ENCODE measurements at places on chromosomes 3 and 15. TPM values are rescaled to one million over a fixed set of nuclear protein-coding genes. Genes with fewer than 3 reads are reported as not detected.

DNA sequence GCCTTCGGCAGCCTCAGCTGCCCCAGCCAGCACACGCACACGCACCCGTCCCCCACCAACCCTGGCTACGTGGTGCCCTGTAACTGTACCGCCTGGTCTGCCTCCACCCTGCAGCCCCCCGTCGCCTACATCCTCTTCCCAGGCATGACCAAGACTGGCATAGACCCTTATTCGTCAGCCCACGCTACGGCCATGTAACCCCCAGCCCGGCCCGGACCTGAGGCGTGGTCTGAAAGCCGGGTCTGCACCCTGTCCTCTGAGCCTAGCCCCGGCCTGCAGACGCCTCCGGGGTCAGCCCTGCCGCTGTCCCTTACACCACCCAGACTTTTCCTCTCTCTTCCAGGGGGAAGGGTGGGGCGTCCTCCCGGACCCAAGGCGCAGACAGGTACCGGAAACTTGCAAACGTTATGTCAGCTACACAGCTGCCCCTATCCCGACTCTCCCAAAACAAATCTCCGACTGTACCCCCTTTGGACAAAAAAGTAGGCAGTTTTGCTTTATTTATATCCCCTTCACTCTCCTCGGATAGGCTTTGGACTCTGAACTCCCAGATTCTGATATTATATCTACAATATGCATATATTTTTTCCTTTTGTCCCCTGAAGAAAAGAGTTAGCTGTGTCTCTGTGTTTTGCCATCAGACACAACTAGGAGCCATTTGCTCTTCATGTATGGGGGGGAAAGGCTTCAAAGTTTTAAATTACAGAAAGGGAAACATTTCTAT, 1.4 kb downstream of the SOX14 start:
- no peak for DNase-seq

Gene PAK6
- total RNA-seq, result 0.31 TPM

GRCh38 chr3:50241713-50242380, 5.8 kb downstream of the GNAI2 start:
- no peak for DNase-seq

Gene SHC4
- total RNA-seq, result 74.2 TPM

DNA sequence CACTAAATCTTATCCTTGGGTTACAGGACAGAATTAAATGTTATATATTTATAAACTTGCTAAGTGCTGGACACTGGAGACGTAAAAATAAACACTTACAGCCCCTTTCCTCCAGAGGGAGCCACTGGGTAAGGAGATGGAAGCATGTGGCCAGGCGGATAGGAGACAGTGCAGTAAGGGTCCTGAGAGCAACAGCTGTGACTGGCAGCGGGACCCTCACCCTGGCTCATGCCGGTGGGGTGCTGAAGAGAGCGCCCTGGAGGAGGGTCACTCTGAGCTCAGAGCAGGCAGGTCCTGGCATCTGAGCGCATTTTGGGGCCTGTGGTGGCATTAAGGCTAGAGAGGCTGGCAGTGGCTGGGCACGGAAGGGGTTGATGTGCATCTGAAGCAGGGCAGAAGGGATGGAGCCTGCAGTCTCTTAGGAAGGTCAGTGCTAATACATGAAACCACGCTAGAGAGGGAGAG, 16.0 kb downstream of the SEC61A1 start:
- DNase-seq, result no peak

GRCh38 chr15:48946074-48946839, 17.5 kb downstream of the SHC4 start:
- DNase-seq, result no peak

DNA sequence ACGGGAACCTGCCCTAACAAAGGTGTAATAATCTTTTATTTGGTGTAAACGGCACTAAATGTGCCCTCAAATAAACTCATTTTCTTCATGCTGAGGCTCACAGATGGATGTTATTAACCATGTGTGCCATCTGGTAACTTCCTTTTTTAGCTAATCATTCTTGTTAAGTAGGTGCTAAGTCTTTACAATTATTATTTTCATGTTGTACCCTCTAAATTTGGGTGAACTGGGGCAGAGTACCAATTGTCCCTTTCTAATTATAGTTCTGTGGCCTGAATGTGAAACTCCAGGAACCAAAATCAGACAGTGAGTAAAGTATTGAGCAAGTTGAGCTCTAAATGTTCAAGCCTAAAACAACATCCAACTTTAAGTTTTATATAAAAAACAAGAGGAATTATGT, 220.7 kb upstream of the CADM2 start:
- DNase-seq, result no peak

Gene FBXW12
- total RNA-seq, result 0.27 TPM

GRCh38 chr15:62109982-62110851, 43.4 kb downstream of the C2CD4A start:
- no peak for DNase-seq

Gene EXD1
- not detected for total RNA-seq

GRCh38 chr3:31029706-31030105, 135.2 kb upstream of the GADL1 start:
- DNase-seq, result no peak

DNA sequence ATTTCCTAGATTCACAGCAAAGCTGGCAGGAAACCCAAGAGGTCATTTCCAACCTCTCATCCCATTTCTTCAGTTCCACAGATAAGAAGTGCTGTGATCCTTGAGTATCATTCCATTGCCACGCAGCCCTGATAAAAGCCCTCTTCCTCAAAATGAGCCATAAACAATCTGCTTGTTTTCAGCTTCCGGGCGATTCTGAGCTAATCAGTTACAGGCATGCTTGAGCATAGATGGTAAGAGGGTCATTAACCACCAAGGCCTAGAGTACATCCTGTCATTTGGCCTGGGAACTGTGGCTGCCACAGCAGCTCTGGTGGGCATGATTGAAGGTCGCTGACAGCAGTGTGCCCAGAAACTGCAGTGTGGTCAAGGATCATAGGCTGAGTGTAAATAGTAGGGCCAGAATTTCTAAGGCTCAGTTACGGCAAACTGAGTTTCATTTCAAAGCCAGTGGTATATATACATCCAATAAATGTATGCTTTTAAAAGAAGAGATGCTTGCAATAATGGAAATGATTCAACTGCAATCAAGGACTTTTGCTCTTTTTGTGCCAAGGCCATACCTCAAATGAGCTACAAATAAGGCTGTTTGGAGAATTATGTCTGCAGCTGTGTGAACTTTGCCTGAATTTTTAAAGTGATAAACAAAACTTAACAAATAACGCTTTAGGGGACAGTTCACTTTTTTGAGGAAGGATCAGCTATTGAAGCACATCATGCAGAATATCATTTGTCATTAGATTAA, 47.3 kb downstream of the P3H2 start:
- DNase-seq, result no peak

GRCh38 chr15:59026207-59026606, 38.7 kb downstream of the RNF111 start:
- no peak for DNase-seq

- no peak for DNase-seq
Observed at GRCh38 chr3:33103034-33103433, 6.1 kb upstream of the GLB1 start.

Gene MYZAP
- 3.7 TPM for total RNA-seq

Gene SLC9C1
- 0.94 TPM for total RNA-seq

GRCh38 chr15:85959611-85960010, 120.1 kb upstream of the AGBL1 start:
- DNase-seq, result no peak

DNA sequence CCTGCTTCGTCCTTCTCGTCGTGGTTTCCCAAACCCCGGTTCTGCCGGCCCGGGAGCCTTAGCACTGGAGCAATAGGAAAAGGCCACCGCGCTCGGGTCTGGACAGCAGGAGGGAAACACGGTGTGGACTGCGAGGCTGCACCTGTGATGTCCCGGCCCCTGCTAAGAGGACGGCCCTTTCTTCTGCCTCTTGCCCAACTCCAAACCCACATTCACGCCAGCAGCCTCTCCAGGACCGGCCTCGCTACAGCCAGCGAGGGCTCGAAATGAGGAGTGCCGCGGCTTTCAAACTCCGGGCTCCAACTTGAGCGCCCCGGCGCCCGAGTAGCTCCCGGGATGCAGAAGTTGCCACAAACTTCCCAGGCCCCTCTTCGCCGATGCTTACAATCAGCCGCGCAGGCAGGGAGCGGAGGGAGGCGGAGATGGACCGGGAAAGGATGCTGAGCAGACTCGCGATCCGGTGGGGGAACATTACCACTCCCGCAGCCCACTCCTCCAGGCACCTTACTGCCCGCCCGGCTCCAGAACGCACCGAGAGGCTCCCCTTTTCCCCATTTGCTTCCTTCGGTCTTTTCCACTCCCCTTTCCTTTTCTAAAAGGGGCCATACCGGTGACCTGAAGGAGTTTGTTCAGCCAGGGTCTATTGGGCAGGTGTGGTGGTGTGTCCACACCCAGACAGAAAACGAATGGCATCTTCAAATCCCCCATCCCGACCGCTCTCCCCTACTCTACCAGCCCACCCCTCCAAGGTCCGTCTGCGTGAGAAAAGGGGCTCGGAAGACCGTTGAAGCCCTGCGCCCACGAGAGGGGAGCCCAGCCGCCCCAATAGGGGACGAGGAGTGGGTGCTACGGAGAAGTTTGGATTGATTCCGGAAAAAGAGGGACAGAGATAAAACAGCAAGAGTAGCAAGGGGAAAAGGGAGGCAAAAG, 18.8 kb upstream of the SATB1 start:
- peak; percentile 63 for DNase-seq

Gene EEF1AKMT4
- 1.3 TPM for total RNA-seq

Gene CHRFAM7A
- 4.7 TPM for total RNA-seq

Gene HACD2
- total RNA-seq, result 27.9 TPM

DNA sequence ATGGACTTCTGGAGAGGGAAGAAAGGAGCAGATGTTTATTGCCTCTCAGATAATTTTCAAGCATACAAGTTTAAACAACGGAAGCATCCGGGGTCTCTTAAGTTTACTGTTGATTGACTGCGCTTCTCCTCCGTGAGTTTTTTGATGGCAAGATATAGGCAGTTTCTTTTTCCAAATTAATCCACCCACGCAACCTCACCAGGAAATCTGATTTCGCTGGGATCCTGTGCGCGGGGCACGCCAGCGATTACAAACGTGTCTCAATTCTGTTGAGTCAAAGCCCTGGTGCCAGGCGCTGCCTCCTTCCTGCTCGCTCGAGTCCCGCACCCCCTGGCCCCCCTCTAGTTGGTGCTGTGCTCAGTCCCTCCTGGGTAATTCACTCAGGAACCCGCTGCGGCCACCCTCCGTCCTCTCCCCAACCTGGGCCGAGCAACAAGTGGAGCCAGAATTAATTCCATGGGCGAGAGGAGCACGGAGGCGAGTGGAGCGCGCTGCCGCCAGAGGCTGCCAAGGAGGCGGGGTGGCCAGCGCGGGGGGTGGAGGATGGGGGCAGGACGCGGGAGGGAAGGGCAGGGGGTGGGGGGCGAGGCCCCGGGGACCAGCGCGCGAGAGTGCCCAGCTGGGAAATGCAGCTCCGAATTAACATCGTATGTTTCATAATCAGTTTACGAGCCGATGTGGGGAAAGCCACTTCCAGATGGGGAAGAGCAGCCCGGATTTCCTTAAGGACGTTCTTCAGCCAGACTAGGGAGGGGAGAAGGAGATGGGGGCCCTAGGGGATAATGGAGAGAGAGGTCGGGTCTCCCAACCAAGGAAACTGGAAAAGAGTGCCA, 6.0 kb downstream of the WNT5A start:
- no peak for DNase-seq

Gene TEX264
- 35.8 TPM for total RNA-seq

- DNase-seq, result no peak
Observed at GRCh38 chr15:49810720-49811119, 189.9 kb downstream of the DTWD1 start.

Measured in sciatic nerve (tissue), 2 donors.